ENCODE measurements at places on chromosomes 6 and 20.

- no peak for DNase-seq
Measured at GRCh38 chr6:19991176-19991575, 154.0 kb downstream of the ID4 start.

DNA sequence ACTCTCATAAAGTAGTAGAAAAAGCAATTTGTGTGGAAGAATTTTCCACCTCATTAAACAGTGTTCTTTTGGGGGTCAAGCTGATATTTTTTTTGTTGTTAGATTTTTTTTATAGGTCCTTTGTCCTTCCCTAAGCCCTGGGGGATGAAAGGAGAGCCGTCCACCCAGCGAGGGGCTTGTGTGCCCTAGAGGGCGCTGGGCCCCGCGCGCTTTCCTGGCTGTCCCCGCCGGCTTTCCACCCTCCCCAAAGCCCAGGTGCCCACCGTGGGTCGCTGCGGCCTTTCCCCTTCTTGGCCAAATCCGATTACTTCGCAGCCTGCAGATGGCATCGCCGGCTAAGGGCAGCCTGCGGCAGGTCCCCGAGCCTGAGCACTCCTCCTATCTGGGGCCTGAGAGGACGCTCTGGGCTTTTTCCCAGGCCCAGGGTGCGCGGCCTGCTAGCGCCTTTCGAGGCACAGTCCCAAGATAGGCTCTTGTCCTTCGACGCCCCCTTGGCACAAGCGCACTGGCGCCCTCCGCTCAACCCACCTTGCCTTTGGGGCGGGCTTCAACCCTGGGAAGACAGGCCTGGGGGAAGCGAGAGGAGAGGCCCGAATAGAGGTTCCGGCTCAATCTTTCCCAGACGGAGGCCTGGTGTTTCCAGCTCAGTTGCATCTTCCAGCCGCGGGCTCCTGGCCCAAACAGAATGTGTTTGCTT lies 33.6 kb downstream of the TFAP2A start:
- DNase-seq = peak; percentile 43

DNA sequence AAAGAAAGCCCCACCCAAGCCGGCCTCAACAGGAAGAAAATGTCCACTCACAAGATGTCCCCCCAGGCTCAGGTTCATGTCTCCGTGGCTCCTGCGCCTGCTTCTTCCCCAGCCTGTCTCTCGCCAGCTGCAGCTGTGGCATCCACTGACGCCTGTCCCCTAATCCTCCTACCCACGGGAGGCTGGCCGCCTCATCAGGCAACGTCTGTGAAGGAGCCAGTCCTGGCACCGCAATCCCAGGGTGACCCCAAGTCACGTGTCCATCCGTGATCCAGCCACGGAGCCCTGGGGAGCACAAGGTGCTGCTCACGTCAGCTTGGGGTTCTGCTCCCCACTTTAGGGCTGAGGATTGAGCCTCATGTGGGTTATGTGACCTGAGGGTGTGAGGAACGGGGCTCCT lies 640.3 kb downstream of the CDH26 start:
- no peak for DNase-seq

DNA sequence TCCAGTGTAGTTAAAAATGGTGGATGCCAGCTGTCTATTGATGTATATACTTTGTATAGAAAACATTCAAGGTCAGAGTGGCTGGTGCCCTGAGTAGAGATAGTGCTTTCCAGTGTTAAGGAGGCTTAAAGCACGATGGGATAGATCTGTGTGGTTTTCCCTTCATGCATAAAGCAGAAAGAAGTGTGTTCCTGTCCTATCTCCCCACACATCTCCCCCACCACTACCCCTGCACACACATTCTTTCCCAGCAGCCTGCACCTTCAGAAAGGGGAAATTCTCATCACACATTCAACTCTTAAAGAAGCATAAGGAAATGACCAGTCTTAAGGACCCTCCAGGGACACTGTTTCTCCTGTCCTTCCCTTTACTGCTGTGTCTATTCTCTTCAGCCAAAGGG lies 221.7 kb upstream of the TAB2 start:
- DNase-seq = peak; percentile 44

DNA sequence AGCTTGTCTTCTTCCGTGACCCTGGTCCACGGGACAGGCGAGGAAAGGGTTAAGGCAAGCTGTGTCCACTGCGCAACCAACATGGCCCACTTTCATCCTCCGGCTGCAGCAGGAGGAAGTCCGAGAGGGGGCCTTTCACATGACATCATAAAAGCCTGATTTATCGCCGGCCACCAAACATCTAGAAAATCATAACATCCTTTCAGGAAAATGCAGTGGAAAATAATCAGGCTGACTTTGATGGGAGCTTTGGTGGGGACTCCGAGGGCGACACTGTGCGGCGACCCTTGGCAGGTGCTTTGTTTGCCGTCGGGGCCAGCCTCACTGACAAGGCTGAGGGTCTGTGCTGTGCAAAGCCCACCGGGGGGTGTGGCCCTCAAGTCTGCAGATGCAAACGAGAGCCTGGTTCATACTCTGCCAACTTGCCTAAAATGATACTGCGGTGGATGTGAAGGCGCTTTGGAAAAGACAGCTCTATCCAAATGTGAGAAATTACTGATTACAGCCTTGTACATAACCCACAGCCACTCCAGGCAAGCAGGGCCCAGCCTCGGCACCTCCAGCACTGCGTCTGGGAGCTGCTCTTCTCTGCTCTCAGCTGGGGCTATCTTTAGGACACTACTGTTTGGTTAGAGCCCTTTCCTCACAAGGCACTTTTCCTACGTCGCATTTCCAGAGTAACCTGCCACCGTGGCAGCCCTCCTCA lies 25.7 kb downstream of the FOXC1 start:
- DNase-seq = no peak

DNA sequence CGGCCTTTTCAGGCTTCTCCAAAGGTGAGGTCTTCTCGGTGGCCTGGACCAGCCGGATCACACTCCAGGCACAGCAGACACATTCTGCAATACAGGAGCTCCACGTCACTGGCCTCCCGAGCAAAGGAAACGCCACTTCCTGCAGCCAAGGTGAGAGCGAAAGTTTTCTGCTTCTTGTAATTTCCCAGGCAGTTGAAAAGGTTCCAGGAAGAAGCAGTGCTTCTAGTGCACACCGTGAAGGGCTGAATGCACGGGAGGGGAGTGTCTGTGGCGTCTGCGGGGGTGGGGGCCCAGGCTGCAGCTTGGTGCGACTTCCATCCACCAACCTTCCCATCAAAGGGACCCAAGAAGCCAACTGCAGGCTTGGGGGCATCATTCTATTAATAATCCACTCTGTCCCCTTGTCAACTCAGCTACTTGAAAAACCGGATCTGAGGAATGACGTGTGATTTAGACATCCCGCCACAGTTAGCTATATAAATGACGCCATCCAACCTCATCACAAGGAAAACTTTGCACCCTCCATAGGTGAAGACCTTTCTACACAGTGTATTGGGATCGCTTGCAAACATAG lies 61.1 kb downstream of the NFATC2 start:
- DNase-seq = no peak

DNA sequence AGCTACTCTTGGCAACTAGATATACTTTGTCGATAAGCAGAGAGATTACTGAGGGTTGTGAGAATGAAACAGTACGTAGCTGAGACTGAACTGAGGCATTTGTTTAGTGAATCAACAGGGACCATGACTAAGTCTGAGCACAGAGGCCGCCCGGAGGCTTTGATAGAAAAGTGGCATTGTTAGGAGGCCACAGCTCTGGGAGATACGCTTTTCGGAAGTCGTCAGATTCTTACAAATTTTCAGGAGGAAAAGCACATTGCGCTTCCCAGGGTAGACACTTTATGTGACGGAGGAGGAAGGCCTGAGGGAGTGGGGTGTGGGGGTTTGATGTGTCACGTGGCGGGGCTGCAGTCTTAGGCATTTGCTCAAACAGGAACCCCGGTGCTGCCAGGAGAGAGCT lies 69.4 kb downstream of the PSMG4 start:
- no peak for DNase-seq

GRCh38 chr6:54602591-54602990 lies 244.0 kb upstream of the FAM83B start:
- DNase-seq = no peak

GRCh38 chr6:155882527-155883333 lies 427.1 kb upstream of the NOX3 start:
- DNase-seq = peak; percentile 68

- DNase-seq = peak; percentile 14
Measured at GRCh38 chr6:17042422-17043147, 59.3 kb upstream of the STMND1 start.

- peak; percentile 80 for DNase-seq
Measured at GRCh38 chr6:166657531-166657930, 30.5 kb upstream of the RPS6KA2 start.

DNA sequence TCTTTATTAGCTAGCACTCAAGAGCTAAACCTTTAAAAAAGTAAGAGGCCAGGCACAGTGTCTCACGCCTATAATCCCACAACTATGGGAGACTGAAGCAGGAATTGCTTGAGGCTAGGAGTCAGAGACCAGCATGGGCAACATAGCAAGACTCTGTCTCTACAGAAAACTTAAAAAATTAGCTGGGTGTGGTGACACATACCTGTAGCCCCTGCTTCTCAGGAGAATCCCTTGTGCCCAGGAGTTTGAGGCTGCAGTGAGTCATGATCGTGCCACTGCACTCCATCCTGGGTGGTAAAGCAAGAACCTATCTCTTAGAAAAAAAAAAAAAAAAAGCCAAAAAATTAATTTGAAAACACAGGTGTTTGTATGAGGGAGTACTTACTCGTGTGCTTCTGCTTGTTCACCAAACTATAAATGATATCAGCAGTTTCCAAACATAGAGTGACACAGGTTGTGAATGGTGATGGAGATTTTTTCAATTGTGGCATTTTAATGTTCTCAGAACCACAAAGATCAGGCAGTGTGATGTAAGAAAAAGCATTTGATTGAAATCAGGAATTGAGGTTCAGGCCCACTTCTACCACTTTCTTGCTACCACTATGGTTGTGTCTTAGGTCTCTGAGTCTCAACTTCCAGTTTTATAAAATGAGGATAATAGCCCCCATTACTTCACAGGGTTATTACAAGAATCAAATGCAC lies 104.9 kb downstream of the FOXO3 start:
- no peak for DNase-seq

- DNase-seq = no peak
Measured at GRCh38 chr6:139821676-139822223, 447.3 kb upstream of the CITED2 start.

GRCh38 chr6:122930252-122931180 lies 65.5 kb upstream of the CLVS2 start:
- no peak for DNase-seq

DNA sequence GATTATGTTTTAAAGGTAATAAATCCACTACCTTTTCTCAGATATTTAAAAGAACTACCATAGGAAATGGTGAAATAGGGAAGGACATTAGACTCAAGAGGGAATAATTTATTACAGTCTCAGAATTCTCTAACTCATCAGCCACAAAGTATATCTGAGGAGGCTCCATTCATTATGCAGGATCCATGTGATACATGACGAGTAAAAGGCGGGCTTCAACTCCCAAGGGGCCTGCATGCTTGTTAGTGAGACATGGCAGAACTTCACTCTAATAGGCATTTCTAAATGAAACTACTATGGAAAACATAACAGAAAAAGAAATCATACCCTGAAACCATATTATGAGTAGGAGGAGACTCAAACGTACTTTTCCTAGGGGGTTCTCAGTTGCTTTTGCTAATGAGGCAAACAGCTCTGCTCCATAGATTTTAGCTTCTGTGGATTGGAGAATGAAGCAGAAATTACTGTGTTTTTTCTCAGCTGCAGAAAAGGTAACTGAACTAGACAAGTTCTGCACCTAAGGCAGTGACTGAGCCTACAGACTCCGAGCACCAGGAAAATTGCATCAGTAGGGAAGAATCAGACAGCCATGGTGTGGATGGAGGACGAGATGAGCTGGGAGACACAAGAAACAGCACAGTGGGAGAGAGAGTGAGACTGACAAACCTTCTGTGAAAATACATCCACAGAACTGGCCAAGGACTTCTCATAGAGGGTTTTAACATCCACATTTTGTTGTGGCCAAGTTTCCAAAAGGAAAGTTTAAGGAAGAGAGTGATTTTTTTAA lies 254.6 kb upstream of the PRDM1 start:
- peak; percentile 33 for DNase-seq

GRCh38 chr20:61299618-61300017 lies 47.6 kb downstream of the CDH4 start:
- no peak for DNase-seq

DNA sequence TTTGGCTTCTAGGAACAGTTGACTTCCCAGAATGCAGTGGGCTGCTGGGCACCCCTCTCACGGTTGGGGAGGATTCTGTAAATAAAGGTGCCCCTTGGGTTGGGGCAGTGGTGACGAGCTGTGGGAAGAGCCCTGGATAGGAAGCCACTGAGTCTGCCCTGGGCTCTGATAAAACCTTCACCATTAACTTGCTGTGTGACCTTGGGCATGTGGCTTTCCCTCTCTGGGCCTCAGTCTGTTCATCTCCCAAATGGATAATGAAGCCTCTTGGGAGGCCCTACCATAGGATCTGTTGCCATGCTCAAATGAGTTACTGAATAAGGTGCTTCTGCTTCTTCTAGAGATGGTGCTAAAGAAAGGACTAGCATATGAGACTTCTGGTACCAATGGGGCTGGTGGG lies 3.7 kb downstream of the CRIP3 start:
- no peak for DNase-seq

- no peak for DNase-seq
Measured at GRCh38 chr6:67506352-67506751, 1128.7 kb upstream of the ADGRB3 start.

GRCh38 chr6:21033575-21034026 lies 499.3 kb downstream of the CDKAL1 start:
- no peak for DNase-seq

DNA sequence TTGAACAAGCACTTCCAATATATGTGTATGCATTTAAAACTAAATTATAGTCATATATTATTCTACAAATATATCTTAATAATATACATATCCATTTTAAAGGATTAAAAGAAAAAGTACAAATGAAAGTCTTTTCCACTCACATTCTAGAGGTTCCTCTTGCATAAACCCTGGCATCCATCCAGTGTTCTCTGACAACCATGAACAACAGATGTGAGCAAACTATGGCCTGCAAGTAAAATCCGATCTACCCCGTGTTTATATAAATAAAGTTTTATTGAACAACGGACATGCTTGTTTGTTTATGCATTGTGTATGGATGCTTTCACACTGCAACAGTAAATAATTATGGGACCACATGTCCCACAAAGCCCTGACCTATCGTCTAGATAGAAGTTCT lies 1122.3 kb downstream of the EPHA7 start:
- no peak for DNase-seq

DNA sequence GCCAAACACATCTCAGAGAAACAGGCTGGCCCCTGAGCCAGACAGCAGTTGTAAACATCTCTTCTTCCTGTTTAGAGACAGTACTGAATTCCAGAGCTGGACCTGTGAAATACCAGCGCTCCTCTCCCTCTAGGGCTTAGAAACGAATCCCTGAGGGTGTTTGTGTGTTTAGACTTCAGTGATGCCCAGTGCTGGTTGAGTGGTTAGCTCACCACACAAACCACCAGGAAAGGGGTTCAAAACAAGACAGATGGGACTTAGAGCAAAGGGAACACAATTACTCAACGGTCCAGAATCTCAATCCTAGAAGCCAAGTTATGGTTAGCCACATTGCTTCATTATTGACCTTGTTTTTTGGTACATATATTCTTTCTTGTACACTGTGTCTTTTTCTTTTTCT lies 108.7 kb upstream of the TMEM170B start:
- DNase-seq = no peak

Data from common myeloid progenitor, CD34-positive (primary cell).